ENCODE measurements at places on chromosomes 12 and 14. TPM values are rescaled to one million over a fixed set of nuclear protein-coding genes. Genes with fewer than 3 reads are reported as not detected.

- no peak overlapping the region for H3K4me3 ChIP-seq
- H3K27ac ChIP-seq: no peak overlapping the region
- no peaks in the 10 kb centered on the region for H3K36me3 ChIP-seq
- no peaks in the 10 kb centered on the region for H3K4me1 ChIP-seq
- no peaks in the 10 kb centered on the region for H3K27me3 ChIP-seq
- DNase-seq: no peak
These were observed 20.1 kb downstream of the TGFB3 start for GRCh38 chr14:75961662-75962061.

DNA sequence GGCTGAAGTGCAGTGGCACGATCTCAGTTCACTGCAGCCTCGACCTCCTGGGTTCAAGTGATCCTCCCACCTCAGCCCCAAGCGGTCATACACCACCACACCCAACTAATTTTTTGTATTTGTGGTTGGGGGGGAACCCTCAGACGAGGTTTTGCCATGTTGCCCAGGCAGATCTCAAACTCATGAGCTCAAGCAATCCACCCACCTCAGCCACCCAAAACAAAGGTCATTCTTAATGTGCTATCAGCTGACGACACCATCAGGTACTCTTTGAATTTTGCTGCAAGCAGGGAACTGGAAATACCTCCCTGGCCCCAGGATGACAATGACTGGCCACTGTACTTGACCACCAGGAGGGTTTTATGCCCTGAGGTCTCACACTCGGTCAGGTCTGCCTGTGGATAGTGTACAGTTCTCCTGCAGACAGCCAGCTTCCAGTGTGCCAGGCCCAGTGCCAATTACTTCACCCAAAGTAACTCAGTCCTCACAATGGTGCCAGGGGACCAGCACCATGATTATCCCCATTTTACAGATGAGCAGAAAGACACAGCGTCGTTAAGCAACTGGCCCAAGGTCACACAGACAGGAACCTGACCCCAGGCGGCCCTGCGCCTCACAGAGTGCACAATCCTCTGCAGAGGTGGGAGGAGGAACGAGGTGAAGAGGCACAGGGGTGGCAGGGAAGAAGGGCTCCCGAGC, 42.9 kb downstream of the ITPK1 start:
- DNase-seq: no peak
- H3K27me3 ChIP-seq: no peaks in the 10 kb centered on the region
- peak overlapping the region; percentile 66 for H3K27ac ChIP-seq
- H3K4me3 ChIP-seq: no peak overlapping the region

- no peaks in the 10 kb centered on the region for H3K27me3 ChIP-seq
- H3K4me1 ChIP-seq: no peaks in the 10 kb centered on the region
- no peak overlapping the region for H3K4me3 ChIP-seq
- no peak for DNase-seq
These were observed 231.2 kb upstream of the TMTC1 start for GRCh38 chr12:30014991-30015390.

DNA sequence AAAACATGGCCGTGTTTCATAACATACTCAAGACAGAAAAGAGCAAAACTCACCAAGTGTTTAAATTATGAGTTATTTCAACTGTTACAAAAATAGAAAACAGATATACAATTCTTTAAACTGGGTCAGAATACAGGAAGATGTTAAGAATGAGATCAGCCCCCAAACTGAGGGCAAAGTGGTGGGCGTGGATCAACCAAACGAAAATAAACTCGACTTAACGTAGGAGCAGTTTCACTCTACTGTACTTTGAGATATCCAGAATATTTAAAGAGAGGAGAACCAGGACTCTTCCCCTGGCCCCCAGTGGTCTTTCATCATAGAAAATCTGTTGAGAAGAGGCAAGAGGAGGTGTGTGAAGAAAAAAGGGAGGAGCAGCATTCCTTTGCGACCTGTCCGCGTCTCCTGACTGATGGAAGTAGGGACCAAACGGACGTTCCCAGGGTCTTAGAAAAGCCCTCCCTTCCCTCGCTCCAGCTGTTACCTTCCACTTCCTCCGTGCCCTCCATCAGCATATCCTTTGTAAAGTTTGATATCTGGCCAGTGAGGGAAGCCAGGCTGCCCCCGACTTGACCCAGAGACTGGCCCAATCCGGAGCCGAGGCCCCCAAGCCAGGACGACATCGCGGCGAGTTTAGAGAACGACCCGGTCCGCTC, 668 bp downstream of the TRIP11 start:
- peak; percentile 63 for DNase-seq
- H3K36me3 ChIP-seq: no peaks in the 10 kb centered on the region
- peak overlapping the region; percentile 85 for H3K27ac ChIP-seq
- no peaks in the 10 kb centered on the region for H3K27me3 ChIP-seq
- peak overlapping the region; percentile 69 for H3K4me3 ChIP-seq

DNA sequence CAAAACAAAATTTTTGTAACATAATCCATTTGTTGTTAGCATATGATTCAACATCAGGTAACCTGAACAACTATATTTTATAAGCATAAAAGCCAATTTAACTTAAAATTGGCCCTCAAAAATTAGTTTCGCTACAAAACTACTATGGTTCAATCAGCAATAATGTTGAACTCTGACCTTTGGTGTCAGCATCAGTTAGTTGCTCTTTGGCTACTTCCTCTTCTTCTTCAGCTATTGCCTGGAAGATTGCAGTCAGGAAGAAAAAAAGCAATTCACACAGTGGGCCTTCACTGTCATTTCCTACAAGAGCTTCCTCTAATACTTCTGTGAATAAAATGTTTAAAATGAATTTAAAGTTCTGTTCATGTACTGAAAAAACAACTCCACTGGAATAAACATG, 78.2 kb upstream of the CFL2 start:
- no peak overlapping the region for H3K27ac ChIP-seq
- no peak for DNase-seq
- H3K27me3 ChIP-seq: no peaks in the 10 kb centered on the region
- H3K36me3 ChIP-seq: peaks cover 3% of the 10 kb centered on the region
- H3K4me3 ChIP-seq: no peak overlapping the region
- no peaks in the 10 kb centered on the region for H3K4me1 ChIP-seq

DNA sequence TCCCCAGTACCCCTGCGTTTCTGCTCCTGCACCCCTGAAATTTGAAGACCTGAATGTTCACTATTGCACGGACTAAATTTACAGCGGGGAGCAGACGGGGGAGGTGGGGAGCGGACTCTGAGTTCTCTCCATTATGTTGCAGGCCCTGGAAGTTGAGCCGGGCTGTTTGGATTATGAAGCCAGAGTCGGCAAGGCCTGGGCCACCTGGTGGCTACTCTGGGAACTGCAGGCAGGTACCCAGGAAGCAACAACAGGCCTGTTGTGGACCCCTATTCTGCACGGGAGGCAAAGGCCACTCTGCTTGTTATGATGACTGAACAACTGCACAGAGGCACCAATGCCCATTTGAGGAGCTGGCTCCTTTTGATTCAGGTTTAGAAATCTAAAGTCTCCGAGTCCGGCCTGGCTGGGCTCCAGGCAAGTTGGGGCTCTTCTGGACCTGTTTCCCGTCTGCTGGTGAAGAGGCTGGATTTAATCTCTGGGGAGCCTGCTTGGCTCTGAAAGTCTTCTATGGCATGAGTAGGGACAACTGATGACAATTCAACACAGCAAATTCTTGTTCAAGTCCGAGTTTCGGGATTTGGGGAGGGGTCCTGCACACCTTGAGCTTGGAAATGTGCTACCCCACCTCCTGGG, 34.1 kb upstream of the FAM181A start:
- no peak overlapping the region for H3K4me3 ChIP-seq
- no peaks in the 10 kb centered on the region for H3K4me1 ChIP-seq
- no peak overlapping the region for H3K27ac ChIP-seq
- no peaks in the 10 kb centered on the region for H3K36me3 ChIP-seq
- H3K27me3 ChIP-seq: no peaks in the 10 kb centered on the region

DNA sequence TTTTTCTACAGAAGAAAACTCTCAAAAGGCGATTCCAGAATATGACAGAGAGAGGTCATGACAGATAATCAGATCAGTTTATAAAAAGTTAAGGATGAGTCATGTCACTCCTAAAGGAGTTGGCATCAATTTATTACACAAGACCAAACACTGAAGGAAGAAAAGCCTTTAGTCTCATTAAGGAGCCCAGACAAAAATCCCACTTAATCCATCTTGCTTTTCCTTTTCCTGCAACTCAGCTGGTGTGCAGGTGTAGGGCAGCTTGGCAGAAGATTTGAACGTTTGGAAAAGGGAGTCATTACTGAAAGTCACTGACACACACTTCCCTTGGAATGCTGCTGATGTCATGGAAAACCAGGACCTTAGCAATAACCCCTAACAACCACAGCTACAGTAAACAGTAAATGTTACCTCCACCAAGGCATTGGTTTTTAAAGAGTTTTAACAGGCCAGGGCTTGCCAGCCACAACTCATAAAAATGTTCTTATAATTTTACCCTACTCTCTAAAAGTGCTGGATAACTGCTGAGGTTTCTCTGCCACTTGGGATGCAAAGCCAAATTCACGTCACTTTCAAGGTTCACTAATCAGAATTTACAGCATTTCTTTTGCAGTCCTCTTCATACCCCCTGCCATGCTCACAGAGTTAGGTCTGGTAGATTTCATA, 320.6 kb downstream of the RAD51B start:
- no peaks in the 10 kb centered on the region for H3K36me3 ChIP-seq
- H3K4me1 ChIP-seq: peaks cover 14% of the 10 kb centered on the region
- H3K27ac ChIP-seq: peak overlapping the region; percentile 65
- DNase-seq: peak; percentile 74

DNA sequence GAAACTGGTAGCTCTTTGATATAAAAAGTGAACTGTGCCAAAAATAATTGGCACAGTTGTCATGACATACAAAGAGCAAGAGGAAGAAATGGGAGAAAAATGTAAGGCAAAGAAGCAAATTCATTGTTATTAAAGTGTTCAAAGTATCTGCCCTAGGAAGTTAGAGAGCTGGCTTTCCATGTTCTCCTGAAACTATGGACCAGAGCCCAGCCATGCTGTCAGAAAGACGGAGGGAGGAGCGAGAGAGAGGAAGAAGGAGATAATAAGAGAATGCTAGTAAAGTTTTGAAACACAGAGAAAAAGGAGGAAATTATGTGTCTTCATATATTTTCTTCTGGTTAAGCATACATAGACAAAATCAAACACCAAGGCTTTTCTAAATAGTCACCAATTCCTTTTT, 78.1 kb upstream of the PELI2 start:
- no peak for DNase-seq
- no peaks in the 10 kb centered on the region for H3K27me3 ChIP-seq
- H3K4me3 ChIP-seq: no peak overlapping the region
- no peaks in the 10 kb centered on the region for H3K4me1 ChIP-seq
- H3K36me3 ChIP-seq: no peaks in the 10 kb centered on the region

- H3K36me3 ChIP-seq: no peaks in the 10 kb centered on the region
- H3K4me1 ChIP-seq: no peaks in the 10 kb centered on the region
- no peak overlapping the region for H3K4me3 ChIP-seq
- no peak overlapping the region for H3K27ac ChIP-seq
These were observed 814.5 kb downstream of the RPS29 start for GRCh38 chr14:48771717-48772116.

GRCh38 chr12:88884600-88884999, 304.3 kb upstream of the KITLG start:
- DNase-seq: no peak
- no peaks in the 10 kb centered on the region for H3K4me1 ChIP-seq
- no peak overlapping the region for H3K27ac ChIP-seq
- H3K36me3 ChIP-seq: no peaks in the 10 kb centered on the region
- H3K4me3 ChIP-seq: no peak overlapping the region

- no peak overlapping the region for H3K27ac ChIP-seq
- DNase-seq: peak; percentile 11
- no peak overlapping the region for H3K4me3 ChIP-seq
- no peaks in the 10 kb centered on the region for H3K27me3 ChIP-seq
- no peaks in the 10 kb centered on the region for H3K4me1 ChIP-seq
These were observed 119.8 kb downstream of the DPF3 start for GRCh38 chr14:72774141-72774540.

- H3K27me3 ChIP-seq: no peaks in the 10 kb centered on the region
- H3K36me3 ChIP-seq: peaks cover 10% of the 10 kb centered on the region
- no peak overlapping the region for H3K4me3 ChIP-seq
- no peak for DNase-seq
- H3K27ac ChIP-seq: no peak overlapping the region
- no peaks in the 10 kb centered on the region for H3K4me1 ChIP-seq
These were observed 25.8 kb downstream of the STYX start for GRCh38 chr14:52755607-52756316.

- DNase-seq: no peak
- no peak overlapping the region for H3K27ac ChIP-seq
- peaks cover 11% of the 10 kb centered on the region for H3K27me3 ChIP-seq
- no peaks in the 10 kb centered on the region for H3K4me1 ChIP-seq
- no peaks in the 10 kb centered on the region for H3K36me3 ChIP-seq
These were observed 50.4 kb downstream of the CYP46A1 start for GRCh38 chr14:99734406-99735051.

DNA sequence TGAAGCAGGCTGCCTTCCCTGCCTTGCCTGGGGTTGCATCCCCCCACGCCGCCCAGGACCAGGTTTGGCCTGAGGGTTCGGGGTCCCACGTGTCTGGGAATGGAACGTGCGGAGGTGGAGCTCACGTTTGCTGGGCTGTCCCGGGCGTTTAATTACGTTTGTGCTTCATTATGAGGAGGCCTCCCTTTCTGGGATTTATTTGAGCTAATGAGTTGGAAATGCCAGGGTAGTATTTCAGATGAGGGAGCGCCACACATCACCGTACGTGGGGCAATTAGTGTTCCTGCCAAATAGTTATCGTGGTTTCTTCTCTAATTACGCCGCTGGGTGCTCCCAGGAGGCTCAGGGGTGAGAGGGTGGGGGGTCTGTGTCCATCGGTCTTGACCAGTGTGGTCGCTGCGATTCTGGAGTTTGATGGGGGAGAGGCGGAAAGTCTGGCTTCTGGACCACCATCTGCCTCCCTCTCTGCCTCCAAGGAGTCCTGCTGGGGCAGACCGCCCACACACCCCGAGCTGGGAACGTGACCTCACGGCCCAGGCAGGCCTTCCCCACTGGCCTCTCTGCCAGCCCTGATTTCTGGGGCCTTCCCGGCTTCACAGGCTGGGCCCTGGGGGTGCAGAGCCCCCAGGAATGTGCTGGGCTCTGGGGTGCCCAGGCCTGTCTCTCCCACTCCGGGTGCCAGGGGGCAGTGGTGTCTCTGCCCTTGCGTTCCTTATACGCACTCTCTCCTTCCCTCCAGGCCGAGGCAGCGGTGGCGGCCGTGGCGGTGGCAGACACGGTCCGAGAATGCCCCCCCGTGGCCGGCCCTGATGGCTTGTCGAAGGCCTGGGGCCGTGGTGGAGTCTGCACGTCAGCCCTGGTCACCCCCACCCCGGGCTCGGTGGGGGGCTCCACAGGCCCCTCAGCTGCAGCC, 18.9 kb downstream of the KIF26A start:
- H3K27me3 ChIP-seq: no peaks in the 10 kb centered on the region
- no peak overlapping the region for H3K27ac ChIP-seq
- no peaks in the 10 kb centered on the region for H3K36me3 ChIP-seq
- no peak overlapping the region for H3K4me3 ChIP-seq
- no peaks in the 10 kb centered on the region for H3K4me1 ChIP-seq

- no peak overlapping the region for H3K4me3 ChIP-seq
- H3K27me3 ChIP-seq: no peaks in the 10 kb centered on the region
- DNase-seq: no peak
- no peaks in the 10 kb centered on the region for H3K36me3 ChIP-seq
These were observed 33.3 kb upstream of the GCH1 start for GRCh38 chr14:54935958-54936357.

Gene SCNN1A
- 188 TPM for total RNA-seq

Gene KRT85
- not detected for total RNA-seq

Gene PRH2
- total RNA-seq: not detected

Gene MEG3
- 10.3 TPM for total RNA-seq

Gene ZC3H10
- 3.5 TPM for total RNA-seq

Gene KLRF1
- 0.61 TPM for total RNA-seq

Gene PTGER2
- 6.6 TPM for total RNA-seq

Gene POTEG
- total RNA-seq: not detected

Gene OTOGL
- 0.08 TPM for total RNA-seq

All from colonic mucosa (tissue), 4 donors.